ENCODE measurements at places on chromosomes 1 and 21.

DNA sequence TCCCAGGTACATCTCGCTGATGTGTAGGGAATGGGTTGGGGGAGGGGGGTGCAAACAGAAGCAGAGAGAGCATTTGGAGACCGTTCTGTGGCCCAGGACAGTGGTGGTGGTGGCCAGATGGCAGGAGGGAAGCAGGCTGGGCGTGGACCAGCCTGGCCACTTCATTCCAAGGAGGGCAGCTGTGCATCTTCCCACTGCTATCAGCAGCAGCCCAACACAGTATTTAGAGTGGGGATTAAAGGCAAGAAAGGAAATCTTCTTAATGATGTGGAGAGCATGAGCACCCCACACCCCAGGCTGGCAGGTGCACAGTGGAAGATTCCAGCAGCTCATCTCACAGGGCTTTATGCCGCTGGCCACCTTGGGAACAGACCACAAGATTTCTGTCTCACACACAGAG, 198.7 kb downstream of the NPHP4 start:
- DNase-seq: no peak

DNA sequence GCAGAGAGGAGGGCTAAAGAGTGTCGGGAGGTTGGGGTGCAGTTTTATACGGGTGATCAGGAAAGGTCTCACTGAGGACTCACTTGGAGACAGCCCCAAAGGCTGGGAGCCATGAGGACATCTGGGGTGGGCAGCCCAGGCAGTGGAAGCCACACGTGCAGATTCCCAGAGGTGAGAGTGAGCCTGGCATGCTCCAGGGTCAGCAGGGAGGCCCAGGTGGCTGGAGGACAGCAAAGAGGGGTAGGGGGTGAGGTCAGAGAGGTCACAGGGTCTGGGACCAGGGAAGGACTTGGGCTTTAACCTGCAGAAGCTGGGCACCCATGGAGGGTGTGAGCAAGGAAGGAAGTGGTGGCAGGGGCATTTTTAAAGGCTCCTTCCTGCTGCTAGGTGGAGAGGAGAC, 481.7 kb downstream of the MATN1 start:
- no peak for DNase-seq

GRCh38 chr1:185159966-185160365, 3.0 kb downstream of the SWT1 start:
- no peak for DNase-seq

GRCh38 chr1:199264911-199265310, 626.1 kb downstream of the PTPRC start:
- DNase-seq: no peak

DNA sequence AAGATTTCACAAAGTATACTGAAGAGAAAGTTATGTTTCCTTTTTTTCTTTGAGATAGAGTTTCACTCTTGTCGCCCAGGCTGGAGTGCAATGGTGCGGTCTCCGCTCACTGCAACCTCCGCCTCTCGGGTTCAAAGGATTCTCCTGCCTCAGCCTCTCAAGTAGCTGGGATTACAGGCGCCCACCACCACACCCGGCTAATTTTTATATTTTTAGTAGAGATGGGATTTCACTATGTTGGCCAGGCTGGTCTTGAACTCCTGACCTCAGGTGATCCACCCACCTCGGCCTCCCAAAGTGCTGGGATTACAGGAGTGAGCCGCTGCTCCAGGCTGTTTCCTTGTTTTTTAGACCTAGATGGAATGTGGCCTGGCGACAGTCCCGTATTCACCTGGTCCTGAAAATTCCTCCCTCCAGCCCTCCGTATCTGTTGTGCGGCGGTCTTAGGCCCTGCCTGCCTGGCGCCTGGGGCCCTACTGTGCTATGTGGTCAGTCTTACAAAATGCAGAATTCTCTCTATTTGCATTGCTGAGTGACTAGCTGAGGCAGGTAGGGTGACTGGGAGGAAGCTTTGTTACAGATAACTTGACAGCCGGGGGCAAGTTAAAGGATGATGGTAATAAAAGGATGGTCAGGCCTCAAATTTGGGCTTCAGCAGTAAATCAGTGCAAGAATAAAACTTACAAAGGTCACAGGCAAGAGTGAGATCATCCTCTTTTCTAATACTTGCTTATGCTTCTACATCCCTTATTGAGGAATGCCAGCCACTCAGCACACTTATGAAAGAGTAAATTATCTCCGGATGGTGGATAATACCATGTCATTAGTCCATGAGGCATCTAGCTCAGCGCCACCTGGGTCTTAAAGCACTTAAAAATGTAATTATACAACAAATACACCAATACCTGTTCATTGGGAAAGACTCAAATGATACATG, 30.3 kb downstream of the PARK7 start:
- DNase-seq: no peak

- DNase-seq: no peak
Measured at GRCh38 chr1:226686440-226687425, 52.3 kb downstream of the ITPKB start.

DNA sequence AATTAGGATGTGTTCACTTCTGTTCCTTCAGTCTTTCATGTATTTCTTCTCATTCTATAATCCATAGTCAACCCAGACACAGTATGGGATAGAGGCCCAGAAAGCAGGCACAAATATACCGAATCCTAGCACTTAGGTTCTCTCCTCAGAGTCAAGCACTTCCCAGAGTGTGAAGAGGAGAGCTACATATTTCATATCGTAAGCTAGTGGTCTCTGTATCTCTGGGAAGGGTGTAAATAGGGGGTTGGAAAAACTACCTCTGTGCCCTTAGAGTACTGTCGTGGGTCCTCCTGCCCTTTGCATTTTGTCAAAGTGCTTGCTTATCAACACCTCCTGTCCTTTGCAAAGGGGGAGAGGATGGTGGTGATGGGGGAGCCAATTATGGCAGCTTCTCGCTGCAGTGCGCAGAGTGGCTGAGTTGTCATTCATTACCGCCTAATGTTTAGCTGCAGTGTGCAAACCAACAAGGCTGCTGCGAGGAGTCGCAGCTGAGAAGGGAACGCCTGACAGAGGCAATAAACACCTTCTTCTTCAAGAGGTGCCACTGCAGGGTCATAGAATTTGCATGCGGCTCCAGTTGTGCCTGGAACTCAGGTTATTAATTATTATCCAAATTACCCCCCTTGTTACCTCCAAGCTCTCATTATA, 182.7 kb downstream of the NUF2 start:
- no peak for DNase-seq

DNA sequence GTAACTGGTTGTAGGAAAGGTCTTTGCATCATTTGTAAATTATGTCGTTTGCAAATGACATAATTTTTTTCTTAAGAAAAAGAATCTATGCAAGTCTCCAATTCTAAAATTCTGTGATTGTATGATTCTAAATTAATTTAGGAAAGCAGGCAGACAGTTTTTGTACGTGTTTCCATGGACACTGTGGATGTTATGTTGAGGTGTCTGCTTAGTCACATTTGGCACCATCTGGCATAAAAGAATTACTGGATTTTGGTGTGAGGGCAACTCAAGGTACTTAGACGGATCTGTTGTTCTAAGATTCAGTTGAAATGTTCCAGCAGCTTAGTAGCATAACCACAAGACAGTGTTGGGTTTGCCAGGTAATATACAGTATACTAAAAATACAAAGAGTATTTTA, 42.5 kb downstream of the C1orf21 start:
- no peak for DNase-seq

GRCh38 chr21:42125571-42126544, 54.7 kb downstream of the UMODL1 start:
- DNase-seq: no peak

- DNase-seq: no peak
Measured at GRCh38 chr1:211370669-211371068, 44.0 kb downstream of the TRAF5 start.

- DNase-seq: no peak
Measured at GRCh38 chr1:38777464-38777957, 82.1 kb downstream of the RRAGC start.

DNA sequence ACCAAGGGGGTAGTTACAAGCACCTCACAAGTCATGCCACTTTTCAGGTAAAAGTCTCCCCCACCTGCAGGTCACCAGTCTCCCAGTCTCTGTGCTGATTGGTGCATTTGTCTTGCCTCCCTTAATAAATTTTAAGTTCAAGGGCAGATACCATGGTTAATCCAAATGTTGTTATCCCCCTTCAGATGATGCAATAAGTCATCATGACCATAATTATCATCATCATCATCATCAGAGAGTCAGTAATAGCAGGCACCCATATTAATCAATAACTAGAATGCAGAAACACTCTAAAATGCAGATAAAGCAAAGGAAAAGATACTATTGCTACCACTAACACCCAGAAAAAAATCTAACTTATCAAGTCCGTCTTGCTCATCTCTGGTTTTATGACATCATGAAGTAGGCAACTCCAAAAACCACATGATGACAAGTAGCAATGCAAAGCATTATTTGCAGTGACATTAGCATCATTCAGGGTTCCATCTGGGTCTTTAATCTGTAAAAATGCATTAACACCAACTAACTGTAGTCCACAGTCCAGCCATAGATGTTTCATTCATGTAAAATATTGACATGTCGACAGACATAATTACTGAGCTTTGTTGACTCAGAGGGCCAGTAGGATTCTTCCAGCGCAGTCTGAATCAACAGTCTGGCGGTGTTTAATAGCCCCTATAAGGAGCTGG, 492.0 kb upstream of the RUNX1 start:
- DNase-seq: no peak

DNA sequence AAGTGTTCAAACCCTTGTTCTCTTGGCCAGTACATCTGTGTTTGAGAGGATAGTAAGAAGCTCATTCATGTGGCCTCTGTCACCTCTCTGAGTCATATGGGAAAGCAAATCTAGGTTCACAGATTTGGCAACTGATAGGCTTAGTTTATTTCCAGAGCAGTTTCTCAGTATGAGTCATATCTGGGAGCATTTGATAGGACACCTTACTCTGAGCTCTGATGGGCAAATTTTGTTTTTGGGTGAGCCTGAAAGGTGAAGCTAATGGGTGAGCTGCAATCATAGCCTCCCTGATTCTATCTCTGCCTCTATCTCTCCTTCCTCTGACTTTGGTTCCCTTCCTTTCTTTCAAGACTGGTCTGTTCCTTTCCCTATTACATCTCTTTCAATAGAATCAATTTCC, 134.4 kb downstream of the S1PR1 start:
- no peak for DNase-seq

- no peak for DNase-seq
Measured at GRCh38 chr1:202135221-202135721, 9.3 kb downstream of the ARL8A start.

DNA sequence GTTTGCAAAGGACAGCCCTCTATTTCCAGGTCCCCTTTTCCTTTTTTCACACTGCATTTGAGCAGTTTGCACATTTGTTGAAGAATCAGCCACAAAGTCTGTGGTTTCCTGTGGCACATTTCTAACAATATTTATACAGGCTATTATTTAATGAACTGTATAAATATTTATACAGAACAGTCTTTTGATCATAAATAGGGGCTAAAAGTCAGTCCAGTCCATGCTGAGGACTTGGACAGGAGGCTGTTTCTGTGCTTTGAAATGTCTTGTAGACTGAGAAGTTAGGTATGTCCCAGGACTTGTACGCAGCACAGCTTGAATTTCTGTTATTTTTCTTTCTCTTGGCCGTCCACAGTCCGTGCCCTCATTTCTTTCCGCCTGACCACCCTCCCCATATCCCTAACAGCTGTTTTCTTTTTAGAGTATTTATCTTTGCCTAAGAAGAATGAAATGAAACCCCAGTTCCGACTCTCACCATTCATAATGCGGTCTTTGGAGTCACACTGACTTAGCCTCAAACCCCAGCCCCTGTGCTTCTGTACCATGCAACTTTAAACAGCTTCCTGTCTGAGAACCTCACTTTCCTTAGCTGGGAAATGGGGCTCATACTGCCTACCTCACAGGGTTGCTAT, 19.7 kb downstream of the FGGY start:
- DNase-seq: no peak

DNA sequence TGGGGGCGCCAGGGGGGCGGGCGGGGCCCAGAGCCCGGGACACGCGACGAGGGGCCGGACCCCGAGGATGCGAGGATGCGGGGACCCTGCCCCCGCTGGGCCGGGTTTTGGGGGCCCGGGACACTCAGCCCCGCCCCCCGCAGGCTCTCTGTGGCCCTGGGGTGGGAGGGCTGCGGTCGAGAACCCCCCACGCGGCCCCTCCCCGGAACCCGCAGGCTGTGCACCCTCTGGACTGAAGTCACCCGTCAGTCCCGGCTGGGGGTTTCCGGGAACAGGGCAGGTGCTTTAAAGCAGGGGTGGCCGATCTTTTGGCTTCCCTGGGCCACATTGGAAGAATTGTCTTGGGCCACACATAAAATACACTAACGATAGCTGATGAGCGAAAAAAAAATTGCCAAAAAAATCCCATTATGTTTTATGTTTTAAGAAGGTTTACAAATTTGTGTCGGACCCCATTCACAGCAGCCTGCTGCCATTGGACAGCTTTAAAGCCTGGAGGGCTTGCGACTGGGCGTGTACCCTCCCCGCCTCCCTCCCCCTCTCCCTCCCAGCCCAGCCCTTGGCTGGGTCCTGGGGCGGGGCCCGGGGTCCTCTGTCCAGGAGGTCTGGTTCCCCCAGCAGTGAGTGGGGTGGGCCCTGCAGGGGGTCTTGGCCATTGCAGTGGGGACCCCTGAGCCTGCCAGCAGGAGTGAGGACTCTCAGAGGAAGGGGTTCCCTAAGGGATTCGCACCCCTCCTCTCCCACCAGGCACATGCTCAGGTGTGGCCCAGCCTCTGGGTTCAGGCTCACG, 21.6 kb upstream of the C1orf159 start:
- DNase-seq: no peak

GRCh38 chr21:45160198-45160597, 85.8 kb downstream of the ADARB1 start:
- no peak for DNase-seq

- DNase-seq: no peak
Measured at GRCh38 chr1:39410915-39411436, 80.5 kb upstream of the BMP8A start.

DNA sequence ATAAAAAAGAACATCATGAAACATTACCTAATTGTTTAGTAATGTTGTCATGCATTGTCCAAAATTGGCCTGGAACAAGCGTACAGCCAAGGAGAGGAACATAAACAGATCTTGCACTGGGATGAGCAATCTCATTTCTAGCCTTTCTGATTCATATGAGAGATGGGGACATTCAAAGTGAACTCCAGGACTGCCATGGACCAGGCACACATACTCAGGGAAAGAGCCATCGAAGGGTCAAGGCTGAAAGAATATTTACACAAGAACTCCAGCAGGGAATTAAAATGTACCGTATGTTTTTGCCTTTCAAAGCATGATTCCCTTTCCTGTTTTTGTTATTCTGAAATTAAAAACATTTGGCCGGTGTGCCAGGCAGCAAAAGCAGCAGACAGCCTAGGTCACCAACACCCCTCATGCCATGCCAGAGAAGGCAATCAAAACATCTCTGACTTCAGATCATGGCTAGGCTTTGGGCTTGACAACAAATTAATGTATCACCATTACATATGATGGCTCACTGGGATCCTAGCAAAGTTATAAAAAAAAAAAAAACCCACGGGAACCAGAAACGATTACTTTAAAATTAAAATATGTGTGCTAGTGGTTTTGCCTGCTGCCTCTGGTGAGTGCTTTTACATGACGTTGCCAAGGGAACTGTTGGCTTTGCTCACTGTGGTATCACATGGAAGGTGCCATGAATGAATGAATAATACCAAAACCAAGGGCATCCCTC, 159.8 kb downstream of the TGFBR3 start:
- DNase-seq: no peak

GRCh38 chr1:238265866-238266265, 375.1 kb upstream of the ZP4 start:
- DNase-seq: no peak
